Left cardiac atrium (tissue), 4 donors: ENCODE measurements at places on chromosomes 1 and 21. TPM values are rescaled to one million over a fixed set of nuclear protein-coding genes. Genes with fewer than 3 reads are reported as not detected.

DNA sequence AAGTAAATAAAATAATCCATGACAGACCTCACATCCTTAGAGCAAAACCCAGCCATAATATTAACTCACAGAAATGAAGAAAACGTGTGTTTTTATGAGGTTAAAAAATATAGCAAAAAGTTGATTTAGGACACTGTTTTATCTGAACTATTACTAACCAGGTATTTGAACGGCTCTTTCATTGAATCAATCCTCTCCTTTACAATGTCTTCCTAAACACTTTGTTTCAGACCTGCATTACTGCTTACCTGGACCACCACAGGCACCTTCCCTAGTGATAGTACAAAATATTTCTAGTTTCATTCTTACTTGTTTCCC is 25.0 kb downstream of the TBX15 start:
- DNase-seq, result no peak

OR2L2 gene
- not detected for total RNA-seq

LMX1A gene
- total RNA-seq, result not detected

- no peak for DNase-seq
Observed at GRCh38 chr21:27526451-27526850, 559.6 kb upstream of the ADAMTS5 start.
